Kidney tubule cell (primary cell): ENCODE measurements at places on chromosomes 4 and X.

DNA sequence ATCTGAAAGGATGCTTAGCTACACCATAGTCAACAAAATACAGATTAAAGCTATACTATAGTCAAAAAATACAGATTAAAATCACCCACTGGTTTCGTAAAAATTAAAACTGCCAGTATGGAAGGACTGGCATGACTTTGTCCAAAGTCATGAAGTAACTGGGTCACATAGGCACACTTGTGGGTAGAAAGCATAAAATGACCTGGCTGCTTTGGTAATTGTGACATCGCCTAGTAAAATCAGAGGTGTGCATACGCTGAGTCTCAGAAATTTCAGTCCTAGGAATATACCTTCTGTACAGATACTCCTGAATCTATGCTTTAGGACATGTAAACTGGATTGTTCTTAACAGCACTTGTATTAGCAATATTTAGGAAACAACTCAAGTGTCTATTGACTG lies 28.1 kb downstream of the CLNK start:
- DNase-seq, result no peak

DNA sequence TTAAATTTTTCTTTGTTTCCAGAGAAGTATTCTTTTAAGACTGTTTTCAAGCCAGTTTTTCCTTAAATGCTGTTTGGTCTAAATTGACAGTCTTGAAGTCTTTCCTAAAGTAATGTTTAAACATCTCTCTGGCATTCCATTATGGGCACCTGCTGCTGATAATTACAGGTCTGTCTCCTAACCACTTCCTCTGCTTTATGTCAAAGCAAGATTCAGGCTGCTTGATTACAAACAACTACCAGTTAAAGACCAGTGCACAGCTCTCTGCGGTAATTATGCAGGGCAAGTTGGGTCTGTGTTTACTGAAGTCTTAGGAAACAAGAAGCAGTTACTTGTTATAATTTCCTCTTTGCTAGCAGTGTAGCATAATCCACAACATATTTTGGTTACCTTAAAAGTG lies 17.6 kb downstream of the UNC5C start:
- DNase-seq, result no peak

GRCh38 chr4:78047366-78047765 lies 9.8 kb upstream of the FRAS1 start:
- DNase-seq, result no peak

DNA sequence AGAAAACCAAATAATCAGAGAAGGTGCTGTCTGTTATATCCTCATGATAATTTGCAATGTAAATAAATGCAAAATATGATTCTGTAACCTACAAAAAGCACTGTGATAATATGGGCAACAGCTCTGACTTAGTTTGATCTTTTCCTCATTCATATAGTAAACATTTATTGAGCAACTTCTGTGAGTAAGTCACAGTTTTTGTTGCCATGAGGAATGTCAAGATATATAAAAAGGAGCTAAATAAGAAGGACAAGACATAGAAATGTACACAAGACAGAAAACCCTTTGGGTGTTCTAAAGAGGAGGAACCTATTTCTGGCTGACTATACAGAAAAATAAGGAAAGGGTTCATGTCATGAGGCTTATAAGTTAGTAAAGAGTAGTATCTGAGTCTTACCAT lies 44.3 kb downstream of the ARSJ start:
- no peak for DNase-seq

GRCh38 chr4:135533053-135533452 lies 1331.5 kb upstream of the PABPC4L start:
- no peak for DNase-seq

DNA sequence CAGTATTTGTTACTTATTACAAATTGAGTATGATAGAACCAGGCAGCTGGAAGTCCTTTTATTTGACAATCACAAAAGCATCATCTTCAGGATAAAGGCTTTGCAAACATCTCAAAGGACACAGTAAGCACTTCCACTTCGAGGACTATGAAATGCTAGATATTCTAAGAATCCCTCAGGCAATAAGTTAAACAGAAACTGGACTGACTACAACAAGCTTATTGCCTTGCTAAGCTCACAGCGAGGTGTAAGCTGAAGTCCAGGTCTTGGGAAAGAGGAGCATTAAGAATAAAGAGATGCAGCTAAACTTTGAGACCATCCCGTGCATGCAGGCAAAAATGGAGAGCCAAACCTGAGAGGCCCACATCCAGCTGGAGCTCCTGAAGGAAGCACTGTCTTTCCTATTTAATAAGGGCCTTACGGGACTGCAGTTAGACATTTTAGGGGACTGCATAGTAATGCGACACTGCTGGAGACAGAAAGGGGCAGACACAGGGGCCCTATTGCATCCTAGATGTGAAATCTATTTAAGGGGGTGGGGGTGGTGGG lies 38.7 kb downstream of the DCHS2 start:
- DNase-seq, result no peak

DNA sequence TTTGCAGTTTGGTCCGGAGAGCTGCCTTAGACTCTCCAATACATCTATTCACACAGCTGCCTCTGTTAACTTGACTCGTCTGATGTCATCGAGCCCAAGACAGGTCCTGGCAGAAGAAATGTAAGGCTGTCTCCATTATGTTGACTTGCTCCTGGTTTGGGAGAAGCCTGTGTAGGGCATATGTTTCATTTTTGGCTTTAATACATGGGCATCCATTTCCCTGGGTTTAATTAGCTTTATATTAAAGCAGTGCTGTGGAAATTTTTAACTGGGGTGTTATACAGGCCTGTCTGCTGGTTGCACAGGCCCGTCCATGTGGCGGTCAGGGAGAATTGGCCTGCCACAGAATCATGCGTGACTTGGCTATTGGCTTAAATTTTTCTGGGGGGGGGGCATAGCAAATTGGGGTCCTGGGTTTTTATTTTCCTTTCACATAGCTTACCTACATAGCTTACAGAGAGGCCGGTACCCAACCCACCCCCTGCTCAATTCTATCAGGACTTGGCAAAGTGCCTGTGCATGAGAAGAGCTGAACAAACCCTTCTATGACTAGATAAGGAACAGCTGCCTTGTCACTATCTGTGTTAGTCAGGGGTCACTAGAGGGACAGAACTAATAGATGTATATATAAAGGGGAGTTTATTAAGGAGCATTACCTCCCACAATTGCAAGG lies 123.5 kb upstream of the WDR1 start:
- peak; percentile 0 for DNase-seq

DNA sequence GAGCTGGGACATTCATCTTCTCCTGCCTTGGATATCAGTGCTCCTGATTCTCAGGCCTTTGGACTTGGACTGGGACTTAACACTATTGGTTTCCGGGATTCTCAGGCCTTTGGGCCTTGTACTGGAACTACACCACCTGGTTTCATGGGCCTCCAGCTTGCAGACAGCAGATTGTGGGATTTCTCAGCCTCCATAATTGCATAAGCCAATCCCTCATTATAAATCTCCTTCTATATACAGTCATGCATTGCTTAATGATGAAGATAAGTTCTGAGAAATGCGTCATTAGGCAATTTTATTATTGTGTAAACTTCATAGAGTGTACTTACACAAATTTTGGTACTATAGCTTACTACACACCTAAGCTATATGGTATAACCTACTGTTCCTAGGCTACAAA lies 8.9 kb upstream of the CCNG2 start:
- no peak for DNase-seq
